ENCODE measurements at places on chromosomes 4 and X. TPM values are rescaled to one million over a fixed set of nuclear protein-coding genes. Genes with fewer than 3 reads are reported as not detected.

The FAM47A gene
- not detected for total RNA-seq

The OTC gene
- total RNA-seq, result not detected

The RHOXF1 gene
- not detected for total RNA-seq

The C4orf51 gene
- not detected for total RNA-seq

The SLC6A14 gene
- not detected for total RNA-seq

The MAGT1 gene
- total RNA-seq, result 103 TPM

The CORIN gene
- total RNA-seq, result not detected

Data from MG63 (cell line).